ENCODE measurements at places on chromosomes 5 and 9.

DNA sequence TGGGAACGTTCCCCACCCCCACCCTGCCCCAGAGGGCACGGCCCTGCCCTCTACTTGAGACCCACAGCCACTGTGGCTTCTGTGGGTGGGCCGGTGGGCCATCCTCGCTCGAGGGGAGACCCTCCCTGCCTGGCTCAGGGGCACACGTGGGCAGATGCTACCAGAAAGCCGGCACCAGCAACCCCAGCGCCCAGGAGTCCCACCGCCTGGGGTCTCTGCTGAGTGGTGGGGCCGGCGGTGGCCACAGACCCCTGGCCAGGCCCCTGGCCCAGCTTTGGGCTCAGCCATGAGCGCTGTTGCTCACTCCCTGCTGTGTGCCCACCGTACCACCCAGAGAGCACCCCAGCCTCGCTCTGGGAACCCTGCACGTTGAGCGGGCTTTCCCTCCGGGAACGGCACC is 16.5 kb upstream of the NRARP start:
- no peak for DNase-seq

DNA sequence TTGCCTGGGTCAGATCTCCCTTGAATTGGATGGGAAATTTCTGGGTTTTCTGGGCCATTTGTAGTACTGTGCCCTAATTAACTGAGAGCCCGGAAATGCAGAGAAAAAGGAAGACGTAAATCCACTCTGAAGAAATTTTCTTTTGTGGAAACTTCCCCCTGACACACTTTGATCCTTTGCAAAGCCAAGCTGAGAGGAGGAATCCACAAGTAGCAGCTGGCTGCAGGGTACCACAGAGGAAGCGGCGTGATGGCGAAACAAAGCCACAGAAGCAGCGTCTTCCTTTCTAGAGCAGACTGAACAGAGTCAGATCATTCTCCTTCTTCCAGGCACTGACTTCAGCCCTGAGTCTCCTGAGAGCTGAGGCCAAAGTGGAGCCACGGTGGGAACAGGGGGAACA is 47.1 kb upstream of the ZNF354A start:
- no peak for DNase-seq

DNA sequence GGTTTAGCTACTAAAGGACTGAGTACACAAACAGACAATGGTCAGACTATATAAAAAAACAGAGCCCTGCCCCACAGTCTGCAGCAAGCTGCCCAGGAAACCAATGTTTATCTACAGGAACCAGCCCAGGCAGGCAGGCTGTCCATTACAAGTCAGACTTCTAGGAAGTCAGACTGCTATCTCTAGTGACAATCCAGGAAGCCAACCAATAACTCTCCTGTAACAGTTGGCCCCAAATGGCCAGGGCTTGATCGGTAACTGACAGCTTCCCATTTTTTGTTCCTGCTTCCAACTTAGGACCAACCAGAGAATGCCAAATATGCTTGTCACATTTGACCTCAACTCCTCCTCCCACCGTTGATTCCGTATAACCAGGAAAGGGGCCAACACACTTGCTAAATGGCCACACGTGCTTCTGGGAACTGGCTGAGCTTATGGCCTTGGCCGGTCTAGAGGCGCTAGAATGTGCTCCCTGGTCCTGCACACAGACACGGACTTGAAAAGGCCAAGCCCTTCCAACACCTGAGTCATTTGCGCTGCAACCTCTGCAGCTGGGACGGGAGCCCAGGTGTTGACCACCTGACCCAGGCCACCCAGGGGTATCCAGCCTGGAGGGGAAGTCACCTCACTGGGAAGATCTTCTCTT is 79.6 kb upstream of the CDK20 start:
- no peak for DNase-seq

GRCh38 chr5:134566741-134567221 is 41.3 kb downstream of the JADE2 start:
- DNase-seq: no peak

DNA sequence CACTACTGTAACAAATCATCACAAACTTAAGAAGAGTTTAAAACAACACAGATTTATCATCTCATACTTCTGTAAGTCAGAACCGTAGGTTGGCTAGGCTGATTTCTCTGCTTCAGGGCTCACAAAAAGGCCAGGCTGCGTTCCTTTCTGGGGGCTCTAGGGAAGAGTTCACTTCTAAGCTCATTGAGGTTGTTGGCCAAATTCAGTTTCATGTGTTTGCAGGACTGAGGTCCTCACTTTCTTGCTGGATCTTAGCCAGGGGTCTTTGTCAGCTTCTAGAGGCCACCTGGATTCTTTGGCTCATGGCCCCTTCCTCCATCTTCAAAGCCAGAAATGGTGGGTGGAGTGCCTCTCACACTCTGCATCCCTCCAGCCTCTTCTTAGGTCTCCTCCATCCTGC is 76.0 kb downstream of the ACTBL2 start:
- no peak for DNase-seq

DNA sequence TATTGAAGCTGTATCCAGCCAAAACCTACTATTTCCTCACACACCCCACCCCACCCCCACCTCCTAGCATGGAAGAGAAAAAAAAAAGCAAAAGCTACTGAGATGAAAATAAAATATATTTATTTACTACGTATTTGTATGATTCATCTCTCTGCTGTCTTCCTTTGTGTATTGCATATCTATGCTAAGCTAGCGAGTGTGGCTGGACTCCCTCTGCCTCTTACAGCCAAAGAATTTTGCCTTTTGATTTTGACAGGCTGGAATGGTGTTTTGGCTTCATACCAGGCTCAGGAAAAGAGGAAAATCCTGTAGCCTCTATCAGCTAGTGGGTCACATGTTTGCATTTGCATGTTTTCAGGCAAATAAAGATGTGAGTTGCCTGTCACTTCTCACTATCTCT is 2.2 kb downstream of the ABLIM3 start:
- no peak for DNase-seq

DNA sequence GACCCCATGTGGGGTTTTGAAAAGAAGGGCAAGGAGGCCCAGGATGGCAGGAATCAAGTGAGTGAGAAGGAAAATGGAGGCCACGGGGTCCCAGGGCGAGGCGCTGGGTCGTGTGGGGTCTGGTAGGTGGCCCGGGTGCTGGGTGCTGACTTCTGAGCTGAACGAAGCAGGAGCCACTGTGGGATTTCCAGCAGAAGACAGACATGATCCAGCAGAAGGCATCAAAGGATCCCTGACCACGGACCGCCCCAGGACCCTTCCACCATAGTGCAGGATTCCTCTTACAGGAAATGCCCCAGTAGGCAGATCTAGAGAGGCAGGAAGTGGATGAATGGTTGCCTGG is 106.7 kb downstream of the ADAMTS2 start:
- no peak for DNase-seq

DNA sequence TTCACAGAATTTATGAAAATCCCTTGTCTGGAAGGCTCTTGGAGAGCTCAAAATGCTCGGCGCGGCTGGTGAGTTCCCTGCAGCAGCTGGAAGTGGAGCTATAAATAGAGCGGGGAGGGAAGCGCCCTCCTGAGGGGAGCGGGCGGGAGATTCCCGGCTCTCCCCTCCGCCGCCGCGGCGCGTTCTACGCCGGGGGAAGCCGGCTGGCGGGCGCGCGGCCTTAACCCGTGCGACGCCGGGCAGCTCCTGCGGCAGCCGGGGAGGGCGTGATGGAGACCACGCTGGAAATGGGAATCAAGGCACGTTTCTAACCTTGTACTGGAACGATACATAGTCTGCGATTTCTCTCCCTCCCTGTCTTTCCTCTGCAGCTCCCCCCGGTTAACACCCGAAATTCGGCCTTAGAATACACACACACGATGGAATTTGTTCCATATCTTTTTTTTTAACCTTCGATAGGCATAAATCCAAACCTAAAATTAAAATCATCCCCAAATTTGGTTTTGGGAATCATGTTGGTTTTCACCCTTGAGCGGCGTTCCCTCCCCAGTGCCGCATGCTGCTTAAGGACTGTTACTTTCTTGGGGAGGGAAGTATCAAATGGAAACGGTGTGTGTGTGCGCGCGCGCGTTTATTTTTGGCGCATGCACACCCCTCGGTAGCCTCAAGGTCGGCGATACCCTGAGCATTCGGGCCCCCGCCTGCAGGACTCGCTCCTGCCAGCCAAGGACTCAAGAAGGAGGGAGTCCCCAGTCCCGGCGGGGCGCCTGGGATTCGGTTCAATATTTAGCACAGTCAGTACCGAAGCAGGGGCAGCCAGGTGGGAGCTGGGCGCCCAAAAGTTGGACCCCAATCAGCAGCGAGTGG is 306.3 kb upstream of the KCNN2 start:
- DNase-seq: peak; percentile 78

GRCh38 chr5:145283141-145283810 is 551.9 kb downstream of the PRELID2 start:
- DNase-seq: no peak

GRCh38 chr5:61298580-61298979 is 33.5 kb upstream of the ZSWIM6 start:
- no peak for DNase-seq

DNA sequence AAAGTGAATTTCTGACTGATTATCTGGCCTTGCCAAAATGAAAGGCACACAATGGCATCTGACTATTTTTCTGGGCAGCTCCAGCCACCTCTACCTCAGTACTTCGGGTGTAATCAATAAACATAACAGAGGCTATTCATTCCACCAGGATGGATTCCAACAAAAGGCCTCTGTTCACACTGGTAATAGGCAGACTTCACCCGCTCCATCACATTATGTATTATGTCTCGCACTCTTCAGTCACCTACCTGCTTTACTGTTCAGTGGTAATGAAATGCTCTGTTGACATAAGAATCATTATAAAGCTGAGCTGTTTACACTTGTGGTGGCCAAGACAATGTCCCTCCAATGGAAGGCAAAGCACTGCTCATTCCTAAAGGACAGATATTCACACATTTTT is 1333.7 kb upstream of the WWC1 start:
- DNase-seq: no peak

GRCh38 chr5:26024774-26025173 is 1013.6 kb downstream of the CDH9 start:
- no peak for DNase-seq

DNA sequence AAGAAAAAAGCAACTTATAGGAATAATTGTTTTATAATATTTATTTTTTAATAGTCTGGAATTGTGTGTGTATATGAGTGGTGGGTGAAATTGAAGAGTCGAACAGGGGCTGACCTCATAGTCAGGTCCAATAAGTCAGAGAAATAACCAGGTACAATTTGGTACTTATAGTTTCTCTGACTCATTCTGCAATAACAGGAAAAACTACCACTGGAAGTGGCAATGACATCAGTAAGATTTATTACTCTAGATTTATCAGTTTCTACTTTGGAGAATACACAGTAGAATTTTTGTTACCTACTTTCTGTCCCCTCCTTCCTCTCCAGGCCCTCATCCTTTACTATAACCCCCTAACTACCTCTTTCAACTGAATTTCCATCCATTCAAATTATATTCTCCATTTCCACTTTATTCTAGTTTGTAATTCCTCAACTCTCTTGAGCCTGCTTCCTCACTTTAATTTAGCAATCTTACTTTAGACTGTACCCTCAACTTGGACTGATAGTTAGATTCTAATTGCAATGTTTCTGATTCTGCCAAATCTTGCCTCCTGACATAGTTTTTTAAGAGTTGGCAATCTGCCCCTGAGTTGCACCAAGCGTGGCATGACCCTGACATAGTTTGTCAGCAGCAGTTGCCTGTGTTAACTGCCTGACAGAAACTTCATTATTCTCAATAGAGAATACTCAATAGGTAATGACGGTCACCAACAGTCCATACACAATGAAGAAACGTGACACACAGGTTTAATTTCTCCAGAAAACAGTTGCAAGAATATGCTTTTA is 475.3 kb upstream of the RIOK2 start:
- DNase-seq: no peak

- no peak for DNase-seq
Measured at GRCh38 chr9:101437806-101438232, 2.2 kb upstream of the ALDOB start.

- no peak for DNase-seq
Measured at GRCh38 chr9:30075451-30076199, 2308.8 kb upstream of the ACO1 start.

- no peak for DNase-seq
Measured at GRCh38 chr5:12662545-12663314, 758.5 kb upstream of the CTNND2 start.

- no peak for DNase-seq
Measured at GRCh38 chr5:14436801-14437542, 144.6 kb upstream of the OTULINL start.

DNA sequence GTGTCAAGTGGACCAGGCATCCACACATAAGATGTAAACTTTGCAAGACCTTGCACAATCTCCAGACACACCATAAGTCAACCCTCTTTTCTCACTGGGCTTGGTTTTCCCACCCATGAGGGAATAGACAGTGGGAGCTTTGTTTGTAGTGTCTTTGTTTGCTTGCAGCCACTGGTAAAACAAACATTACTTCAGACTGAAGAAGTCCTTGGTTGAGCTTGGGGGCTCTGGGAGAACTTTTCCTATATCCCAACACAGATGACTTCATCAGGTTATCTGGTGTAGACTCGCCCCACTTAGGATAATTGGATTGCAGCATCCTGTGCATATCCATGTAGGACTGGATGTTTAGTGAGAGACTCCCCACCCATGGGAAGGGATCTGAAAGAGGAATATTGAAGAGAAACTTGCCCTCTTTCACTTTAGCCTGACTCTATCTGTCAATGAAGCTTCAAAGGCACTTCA is 11.5 kb upstream of the ADGRV1 start:
- DNase-seq: no peak

GRCh38 chr9:114140850-114141249 is 14.5 kb upstream of the COL27A1 start:
- DNase-seq: no peak

DNA sequence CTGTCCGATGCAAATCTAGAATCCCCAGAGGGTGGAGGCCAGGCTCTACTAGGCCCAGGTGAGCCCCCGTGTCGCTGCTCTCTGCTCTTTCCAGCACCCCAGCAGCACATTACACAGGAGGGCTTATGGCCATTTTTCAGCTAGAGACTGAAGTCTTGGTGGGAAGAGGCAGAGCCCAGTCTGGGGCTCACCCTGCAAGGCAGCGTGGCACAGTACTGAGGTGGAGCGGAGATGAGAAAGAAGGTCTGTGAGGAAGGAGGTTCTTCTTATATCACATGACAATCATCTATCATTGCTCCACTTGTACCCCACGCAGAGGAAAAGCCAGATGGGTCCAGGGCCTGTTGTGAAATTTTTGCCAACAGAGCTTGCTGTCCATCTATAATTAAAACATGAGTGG is 10.0 kb upstream of the KIF12 start:
- DNase-seq: no peak

- no peak for DNase-seq
Measured at GRCh38 chr9:4680173-4680525, 780 bp downstream of the CDC37L1 start.

DNA sequence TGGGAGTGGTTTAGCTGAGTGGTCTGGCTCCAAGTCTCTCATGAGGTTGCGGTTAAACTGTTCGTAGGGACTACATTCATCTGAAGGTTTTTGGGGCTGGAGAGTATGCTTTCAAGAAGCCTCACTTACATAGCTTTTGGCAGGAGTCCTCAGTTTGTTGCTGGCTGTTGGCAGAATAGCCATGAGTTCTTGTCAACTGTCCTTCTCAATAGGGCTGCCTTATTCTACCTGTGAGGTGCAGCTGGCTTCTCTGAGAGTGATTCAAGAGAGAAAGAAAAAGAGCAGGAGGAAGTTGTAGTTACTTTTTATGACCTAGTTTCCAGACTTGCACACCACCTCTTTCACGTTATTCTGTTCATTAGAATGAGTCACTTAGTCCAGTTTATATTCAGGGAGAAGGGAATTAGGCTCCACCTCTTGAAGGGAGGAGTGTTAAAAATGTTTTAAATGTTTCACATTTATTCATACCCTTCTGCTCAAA is 33.2 kb downstream of the YTHDC2 start:
- DNase-seq: no peak
